A549 (cell line): ENCODE measurements at places on chromosomes 11 and 22.

GRCh38 chr11:117489999-117490679 lies 162.5 kb downstream of the CEP164 start:
- no peak for DNase-seq

- DNase-seq: no peak
Observed at GRCh38 chr22:38946771-38947170, 10.6 kb upstream of the APOBEC3A start.

DNA sequence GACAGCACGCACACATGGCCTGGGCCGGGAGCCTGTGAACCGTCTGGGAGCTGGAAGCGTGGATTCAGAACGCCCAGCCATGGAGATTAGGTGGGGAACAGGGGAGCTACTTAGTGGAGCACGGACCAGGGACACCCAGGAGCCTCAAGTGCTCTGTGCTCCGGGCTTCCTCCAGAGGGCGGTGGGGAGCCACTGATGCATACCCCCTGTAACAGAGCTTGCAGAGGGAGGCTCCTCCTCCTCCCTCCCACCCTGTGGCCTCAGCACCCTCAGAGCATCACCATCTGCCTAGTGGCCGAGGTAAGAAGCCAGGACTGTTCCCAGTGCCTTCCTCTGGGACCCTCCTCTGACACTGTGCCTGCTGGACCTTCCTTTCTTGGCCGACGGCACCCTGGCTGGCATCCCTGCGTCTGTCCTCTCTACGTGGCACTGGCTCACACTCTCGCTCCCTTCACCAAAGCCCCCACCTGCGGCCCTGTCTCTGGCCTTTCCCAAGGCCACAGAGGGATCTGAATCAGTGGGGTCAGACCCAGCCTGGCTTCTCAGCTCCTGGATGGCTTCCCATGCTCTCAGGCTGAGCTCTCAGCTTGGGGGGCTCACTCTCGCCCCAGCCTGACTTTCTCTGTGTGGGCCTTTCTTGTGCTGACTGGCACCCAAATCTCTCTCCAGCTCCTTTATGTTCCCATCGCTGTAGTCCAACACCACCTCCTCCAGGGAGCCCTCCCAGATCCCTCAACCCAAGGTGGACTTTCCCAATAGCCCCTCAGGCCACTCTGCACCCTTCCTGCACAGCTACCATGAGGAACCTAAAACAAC lies 780.9 kb downstream of the BRD1 start:
- peak; percentile 60 for DNase-seq

DNA sequence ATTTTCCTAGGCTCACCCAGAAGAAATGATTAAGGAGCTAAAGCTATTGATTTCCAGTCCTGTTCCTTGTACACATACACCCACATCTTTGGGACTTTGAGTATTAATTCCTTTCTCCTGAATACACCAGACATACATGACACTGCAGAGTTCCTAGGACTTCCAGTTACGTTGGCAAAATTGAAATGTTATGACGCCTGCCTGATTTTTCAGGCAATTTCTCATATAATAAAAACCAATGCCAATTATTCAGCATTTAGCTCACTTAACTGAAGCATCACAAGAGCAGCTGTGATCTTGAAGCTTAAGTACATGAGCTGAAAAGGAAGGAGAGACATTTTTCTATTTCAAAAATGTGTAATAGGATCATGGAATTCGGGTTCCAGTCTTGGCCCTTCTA lies 4.5 kb downstream of the CLMP start:
- DNase-seq: no peak

DNA sequence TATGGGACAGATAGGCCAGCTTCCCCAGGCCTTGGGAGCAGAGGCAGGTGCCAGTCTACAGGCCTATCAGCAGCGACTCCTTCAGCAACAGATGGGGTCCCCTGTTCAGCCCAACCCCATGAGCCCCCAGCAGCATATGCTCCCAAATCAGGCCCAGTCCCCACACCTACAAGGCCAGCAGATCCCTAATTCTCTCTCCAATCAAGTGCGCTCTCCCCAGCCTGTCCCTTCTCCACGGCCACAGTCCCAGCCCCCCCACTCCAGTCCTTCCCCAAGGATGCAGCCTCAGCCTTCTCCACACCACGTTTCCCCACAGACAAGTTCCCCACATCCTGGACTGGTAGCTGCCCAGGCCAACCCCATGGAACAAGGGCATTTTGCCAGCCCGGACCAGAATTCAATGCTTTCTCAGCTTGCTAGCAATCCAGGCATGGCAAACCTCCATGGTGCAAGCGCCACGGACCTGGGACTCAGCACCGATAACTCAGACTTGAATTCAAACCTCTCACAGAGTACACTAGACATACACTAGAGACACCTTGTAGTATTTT lies 26.6 kb upstream of the L3MBTL2 start:
- no peak for DNase-seq

GRCh38 chr11:79896258-79896657 lies 455.4 kb upstream of the TENM4 start:
- no peak for DNase-seq

- DNase-seq: peak; percentile 6
Observed at GRCh38 chr11:92638678-92639077, 330.8 kb upstream of the MTNR1B start.

DNA sequence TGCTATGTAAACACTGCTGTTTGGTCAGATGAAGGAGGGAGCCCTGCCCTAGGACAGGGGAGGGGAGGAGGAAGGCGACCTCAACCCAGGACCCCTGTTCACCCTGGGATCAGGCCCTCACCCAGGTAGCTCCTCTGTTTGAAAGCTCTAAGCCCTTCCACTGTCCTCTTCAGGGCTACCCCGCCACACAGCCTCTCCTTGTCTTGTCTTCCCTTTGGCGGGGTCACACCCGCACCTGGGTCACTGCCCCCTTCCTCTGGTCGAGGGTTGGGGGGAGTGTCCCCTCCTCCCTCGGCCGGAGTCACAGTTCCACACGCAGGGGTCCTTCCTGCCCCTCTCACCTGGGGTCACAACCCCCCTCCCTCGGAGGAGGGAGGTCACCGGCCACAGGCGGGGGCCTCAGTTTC lies 463 bp upstream of the PTPMT1 start:
- DNase-seq: no peak

DNA sequence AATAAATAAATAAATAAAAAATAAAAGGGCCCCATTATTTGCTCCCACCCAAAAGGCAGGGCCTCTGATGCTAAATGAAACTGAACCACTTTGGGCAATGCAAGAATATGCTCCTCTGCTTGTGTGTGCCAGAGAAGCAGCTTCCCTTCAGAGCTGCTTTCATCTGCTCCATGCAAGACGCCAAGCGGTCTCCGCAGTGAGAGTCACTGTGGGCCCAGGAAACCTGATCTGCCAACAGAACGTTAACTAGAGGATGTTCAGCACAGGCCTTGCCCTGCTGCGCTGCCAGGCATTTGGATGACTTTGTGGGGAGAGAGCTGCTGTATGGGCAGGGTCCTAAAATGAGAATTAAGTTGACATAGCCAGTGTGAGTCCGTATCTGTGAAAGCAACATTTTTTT lies 43.7 kb upstream of the APOA1 start:
- DNase-seq: no peak

GRCh38 chr11:1300569-1301187 lies 8.8 kb downstream of the TOLLIP start:
- no peak for DNase-seq

DNA sequence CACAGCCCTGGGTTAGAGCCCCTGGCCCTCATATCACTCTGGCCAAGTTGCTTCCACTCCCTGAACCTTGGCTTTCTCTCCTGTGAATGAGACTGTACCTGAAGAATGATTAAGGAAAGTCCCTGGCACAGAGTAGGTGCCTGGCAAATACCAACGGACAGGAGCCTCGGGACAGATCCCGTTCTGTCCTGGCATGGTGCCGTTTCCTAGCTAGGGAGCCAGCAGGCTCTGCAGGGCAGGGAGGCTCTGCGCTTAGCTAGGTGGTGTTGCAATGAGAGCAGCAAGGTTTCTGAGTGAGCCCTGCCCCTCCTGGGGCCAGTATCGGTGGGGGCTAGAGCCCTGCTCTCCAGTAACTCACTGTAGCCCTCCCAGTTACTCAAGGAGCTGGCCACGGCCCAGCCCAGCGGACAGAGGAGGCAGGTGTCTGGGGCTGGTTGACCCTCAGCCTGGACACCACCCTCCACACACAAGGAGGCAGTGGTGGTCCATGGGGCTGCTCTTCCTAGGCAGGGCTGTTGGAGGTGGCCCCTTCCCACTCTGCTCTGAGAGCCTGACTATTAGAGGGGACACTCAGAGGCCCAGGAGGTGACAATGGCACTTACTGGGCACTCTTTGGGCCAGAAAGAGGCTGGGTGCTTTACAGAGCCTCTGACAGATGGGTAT lies 74.4 kb downstream of the NFAM1 start:
- DNase-seq: no peak

GRCh38 chr11:18669219-18669596 lies 29.4 kb upstream of the TMEM86A start:
- no peak for DNase-seq

GRCh38 chr22:33357981-33358399 lies 299.8 kb upstream of the SYN3 start:
- no peak for DNase-seq

DNA sequence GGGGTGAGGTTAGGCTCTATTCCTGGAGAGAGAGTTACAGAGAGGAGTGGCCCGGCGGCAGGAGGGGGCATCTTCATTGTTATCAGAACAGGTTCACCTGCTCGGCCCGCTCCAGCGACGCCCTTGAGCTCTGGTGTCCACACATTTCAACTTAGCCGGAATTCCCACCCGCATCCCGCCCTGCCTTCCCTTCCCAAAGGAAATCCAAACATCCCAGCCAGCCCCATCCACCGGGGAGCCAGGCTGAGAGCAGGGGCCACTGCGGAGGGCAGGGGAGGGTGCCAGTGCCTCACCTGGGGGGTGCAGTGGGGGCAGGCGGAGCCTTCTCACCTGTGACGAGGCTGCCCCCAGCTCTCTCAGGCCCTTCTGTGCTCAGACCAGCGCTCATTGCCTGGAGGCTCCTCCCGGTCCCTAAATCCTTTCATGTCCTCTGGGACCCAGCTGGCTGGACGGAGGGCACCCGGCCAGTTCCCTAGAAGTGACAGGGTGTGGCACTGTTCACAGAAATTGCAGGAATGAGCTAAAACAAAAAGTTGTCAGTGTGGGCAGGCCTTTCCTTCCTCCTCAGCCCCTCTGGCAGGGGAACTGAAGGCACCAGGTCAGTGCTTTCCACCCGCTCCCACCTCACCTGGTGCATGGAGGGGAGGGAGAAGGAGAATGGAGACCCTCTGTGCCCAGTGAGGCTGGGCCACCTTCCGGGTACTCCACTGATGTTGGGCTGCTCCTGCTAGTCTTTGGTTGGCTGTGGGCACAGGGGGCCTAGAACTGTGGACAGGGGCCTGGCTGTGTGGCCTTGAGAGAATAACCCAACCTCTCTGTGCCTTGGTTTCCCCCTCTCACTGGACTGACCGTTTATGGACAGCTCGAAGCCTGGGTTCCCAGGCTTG lies 2.2 kb upstream of the MRGPRG start:
- no peak for DNase-seq

DNA sequence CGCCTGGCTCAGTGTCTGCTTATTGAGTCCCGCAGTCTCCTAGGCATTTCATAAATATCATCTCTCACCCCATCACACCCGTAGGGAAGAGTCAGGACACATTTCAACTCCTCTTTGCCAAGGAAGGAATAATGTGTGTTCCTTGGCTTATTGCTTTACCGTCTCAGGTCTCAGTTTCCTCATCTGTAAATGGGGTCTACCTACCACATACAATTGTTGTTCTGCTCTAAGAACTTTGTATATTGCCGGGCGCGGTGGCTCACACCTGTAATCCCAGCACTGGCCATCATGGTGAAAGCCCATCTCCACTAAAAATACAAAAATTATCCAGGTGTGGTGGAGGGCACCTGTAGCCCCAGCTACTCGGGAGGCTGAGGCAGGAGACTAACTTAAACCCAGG lies 3.1 kb upstream of the THRSP start:
- DNase-seq: no peak

DNA sequence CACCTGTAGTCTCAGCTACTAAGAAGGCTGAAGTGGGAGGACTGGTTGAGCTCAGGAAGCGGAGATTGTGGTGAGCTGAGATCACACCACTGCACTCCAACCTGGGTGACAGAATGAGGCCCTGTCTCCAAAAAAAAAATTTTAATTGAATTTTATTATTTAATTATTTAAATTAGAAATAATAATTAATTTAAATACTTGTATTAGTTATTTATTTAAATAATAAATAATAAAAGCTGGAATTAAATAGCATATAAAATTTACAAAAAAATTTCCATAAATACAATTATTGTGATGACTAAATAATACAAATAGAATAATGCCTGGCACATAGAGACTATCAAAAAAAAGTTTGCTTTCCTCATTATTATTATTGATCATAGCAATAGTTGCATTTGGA lies 371.5 kb downstream of the KCNA4 start:
- no peak for DNase-seq

- DNase-seq: no peak
Observed at GRCh38 chr11:48040830-48041444, 60.6 kb downstream of the PTPRJ start.

DNA sequence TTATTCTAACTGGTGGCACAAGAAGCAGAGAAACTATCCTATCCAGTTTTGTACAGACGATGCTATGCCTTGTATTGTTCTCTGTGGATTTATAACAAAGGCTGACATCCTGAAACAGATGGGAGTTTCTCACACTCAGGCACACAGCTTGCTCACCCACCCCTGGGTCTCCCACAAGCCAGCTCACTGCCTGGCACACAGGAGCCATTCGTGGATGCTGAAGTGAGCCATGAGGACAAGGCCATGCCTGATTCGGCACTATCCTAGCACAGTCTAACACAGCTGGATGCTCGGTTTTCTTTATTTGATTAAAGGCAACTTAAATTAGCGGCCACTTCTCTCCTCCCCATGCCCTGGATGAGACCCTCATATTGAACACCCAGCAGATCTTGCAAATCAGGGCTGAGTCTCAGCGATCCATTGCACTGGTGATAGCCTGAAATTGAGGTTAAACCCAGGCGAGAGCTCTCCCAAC lies 25.7 kb upstream of the TMPRSS4 start:
- no peak for DNase-seq

DNA sequence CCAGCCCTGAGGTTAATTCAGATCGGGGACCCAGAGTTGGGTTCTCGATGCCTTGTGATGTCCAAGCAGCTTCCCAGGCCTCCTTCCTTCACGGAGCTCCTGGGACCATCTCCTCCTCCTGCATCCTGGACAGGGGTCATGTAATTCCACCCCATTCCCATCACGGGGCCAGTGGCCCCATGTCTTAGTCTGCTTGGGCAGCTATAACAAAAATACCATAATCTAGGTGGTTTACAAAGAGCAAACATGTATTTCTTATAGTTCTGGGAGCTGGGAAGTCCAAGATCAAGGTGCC lies 41.7 kb upstream of the PRDM11 start:
- DNase-seq: no peak

GRCh38 chr11:96330511-96330859 lies 12.5 kb downstream of the MAML2 start:
- no peak for DNase-seq

- no peak for DNase-seq
Observed at GRCh38 chr11:41996533-41996932, 537.1 kb upstream of the LRRC4C start.

- DNase-seq: peak; percentile 89
Observed at GRCh38 chr11:109940816-109941215, 152.4 kb upstream of the ZC3H12C start.

- no peak for DNase-seq
Observed at GRCh38 chr22:50527921-50528681, 1.7 kb downstream of the TYMP start.
